ENCODE measurements at places on chromosomes 2 and 18.

DNA sequence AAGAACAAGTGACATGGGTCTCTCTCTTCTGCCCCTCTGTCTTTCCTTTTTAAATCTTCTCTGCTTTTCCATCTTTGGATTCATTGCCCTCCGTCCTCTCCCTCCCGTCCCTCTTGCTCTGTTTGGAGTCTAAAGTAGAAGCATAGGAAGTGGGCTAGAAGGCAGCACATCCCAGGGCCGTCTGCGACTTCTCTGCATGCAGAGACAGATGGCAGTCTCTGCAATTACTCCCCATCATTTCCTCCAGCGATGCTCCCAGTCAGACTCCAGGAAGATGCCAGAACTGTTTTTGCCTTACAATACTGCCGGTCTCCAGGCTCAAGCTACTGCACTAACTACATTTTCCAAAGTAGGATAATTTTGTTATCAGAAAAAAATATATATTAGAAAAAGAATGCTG, 35.2 kb upstream of the LPIN2 start:
- DNase-seq: no peak

GRCh38 chr2:42284019-42284418, 77.0 kb downstream of the COX7A2L start:
- DNase-seq: no peak

- DNase-seq: no peak
These were observed 18.9 kb upstream of the PDIA6 start for GRCh38 chr2:10831400-10831985.

DNA sequence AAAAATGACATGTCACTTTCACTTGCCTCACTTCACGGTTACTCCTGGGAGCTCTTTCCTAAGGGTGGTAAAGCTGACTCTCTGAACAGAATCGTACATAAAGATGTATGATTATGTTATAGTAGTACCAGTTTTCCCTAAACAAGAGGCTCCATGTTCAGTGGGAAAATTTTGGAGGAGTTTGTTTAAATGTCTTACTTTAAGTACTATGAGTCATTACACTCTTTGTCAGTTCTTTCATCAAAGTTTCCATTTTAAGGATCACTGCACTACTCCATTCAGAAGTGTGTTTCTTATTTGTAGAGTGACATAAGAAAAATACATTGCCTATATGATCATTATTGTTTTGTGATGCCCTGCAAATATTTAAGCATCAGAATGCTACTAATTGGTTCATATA, 121.1 kb upstream of the FIGN start:
- DNase-seq: no peak

DNA sequence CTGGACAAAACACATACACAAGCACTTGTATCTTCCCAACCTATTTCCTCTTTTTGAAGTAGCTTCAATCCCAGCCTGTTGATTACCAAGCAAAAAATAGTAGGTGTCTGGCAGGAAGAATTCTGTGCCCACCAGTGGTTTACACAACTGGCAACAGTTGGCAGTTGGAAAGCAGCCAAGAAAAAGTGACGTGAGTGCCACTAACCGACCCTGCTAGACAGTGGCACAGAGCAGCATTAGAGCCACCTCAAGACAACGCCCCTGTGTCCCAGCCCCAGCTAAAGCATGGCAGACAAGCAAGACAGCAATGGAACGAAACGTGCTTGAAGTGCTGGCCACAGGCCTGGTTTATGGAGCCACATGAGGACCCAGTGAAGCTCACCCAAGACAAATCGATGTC, 379.6 kb downstream of the FBXO15 start:
- no peak for DNase-seq

- DNase-seq: no peak
These were observed 470.8 kb downstream of the KCNJ3 start for GRCh38 chr2:155169317-155169716.

- DNase-seq: no peak
These were observed 43.8 kb upstream of the SCN9A start for GRCh38 chr2:166419616-166419934.

DNA sequence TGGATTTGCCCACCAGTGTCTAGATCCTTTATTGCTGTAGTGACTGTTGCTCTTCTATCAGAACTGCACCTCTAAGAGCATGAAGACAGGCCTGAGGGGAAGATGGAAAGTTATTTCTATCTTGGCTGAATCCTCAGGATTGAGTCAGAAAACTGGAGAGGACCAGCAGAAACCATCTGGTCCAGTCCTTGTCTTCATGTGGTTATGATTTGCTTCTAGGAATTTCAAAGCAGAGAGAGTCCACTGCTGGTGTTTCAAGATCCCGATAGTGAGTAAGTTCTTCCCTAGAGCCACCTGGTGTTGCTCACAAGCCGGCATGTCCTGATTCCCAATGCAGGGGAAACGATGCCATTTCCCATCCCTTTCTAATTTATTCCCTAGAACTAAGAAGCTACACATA, 84.2 kb downstream of the NCKAP5 start:
- no peak for DNase-seq

- no peak for DNase-seq
These were observed 196.5 kb downstream of the HDAC4 start for GRCh38 chr2:239204136-239204875.

GRCh38 chr2:56127010-56127409, 56.8 kb upstream of the CCDC85A start:
- no peak for DNase-seq

- DNase-seq: no peak
These were observed 214.6 kb downstream of the TTC32 start for GRCh38 chr2:19687017-19687659.

DNA sequence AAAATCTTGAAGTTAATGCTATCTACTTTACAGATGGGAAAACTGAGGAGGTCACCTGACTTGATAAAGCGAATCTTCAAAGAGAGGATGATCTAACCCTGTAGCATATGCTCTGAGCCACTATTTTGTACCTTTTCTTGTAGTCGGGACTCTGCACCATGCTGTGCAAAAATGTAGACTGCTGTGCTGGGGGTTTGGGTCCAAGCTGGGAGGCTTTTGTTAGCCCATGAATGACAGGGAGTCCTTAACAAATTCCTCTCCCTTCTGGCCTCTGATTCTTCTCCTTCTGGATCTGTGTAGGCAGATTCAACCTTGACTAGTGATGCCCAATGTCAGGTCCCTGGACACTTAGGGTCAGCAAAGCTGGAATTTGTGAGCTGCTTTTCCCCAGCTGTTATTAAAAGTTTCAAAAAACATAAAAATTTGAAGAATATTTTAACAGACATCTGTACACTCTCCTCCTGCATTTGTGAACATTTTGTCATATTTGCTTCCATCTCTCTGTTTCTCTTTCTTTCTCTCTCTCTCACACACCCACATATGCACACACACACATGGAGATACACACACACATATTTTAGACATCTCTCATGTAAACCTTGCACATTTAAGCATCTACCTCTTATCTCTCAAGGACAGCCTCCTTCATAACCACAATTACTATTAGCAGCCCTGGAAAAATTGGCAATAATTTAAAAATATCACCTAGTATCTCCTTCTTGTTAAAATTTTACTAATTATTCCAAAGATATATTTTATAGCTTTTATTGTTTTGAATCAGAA, 335.0 kb upstream of the TRIB2 start:
- no peak for DNase-seq

DNA sequence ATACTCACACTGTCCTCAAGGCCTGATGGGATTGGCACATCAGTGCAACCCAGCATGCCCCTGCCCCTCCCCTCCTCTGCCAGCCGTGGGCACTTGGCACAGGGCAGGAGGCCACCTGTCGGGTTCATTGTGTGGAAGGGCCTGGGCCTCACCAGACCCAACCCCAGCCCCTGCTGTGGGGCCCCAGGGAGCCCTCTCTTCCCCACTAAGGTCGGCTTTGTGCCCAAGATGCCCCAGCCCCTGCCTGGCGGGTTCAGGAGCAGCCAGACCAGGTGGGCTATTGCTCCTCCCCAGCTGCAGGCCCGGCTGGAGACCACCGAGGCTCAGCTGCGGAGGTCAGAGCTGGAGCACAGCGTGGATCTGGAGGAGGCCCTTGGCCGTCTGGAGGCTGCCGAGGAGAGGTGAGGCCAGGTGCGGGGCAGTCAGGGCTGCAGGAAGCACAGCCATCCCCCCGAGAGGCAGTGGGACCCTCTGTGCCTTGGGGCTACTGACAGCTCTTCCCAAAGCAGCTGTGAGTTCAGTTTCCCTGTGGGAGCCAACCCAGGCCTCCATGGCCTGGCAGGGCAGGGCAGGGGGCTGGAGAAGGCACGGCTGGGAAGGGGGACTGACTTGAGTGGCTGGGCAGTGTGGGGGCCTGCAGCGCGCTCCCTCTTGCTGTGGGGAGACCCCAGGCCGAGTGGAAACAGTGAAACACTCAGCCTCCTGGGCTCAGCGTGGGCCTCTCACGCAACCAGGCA, 16.3 kb downstream of the CROCC2 start:
- no peak for DNase-seq

DNA sequence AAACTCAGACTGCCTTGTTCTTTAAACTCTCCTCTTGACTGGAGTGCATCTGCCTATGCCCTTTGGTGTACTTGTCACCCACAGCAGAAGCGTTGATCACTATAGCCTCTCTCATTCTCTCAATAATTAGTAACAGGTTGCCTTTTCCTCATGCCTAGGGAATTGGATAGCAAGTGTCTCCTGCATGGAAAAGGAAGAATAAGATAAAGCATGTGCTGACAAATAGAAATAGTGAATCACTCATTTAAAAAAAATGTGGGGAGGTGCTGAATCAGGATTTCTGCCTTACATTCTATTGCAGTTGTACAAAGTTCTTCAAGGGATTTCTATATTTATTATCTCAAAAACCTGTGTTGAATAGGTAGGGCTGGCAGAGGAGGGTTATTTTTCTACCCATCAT, 323.0 kb downstream of the TXNL1 start:
- no peak for DNase-seq

- DNase-seq: no peak
These were observed 388.1 kb upstream of the ACVR2A start for GRCh38 chr2:147456779-147457178.

GRCh38 chr18:28168725-28169124, 8.2 kb downstream of the CDH2 start:
- DNase-seq: no peak

DNA sequence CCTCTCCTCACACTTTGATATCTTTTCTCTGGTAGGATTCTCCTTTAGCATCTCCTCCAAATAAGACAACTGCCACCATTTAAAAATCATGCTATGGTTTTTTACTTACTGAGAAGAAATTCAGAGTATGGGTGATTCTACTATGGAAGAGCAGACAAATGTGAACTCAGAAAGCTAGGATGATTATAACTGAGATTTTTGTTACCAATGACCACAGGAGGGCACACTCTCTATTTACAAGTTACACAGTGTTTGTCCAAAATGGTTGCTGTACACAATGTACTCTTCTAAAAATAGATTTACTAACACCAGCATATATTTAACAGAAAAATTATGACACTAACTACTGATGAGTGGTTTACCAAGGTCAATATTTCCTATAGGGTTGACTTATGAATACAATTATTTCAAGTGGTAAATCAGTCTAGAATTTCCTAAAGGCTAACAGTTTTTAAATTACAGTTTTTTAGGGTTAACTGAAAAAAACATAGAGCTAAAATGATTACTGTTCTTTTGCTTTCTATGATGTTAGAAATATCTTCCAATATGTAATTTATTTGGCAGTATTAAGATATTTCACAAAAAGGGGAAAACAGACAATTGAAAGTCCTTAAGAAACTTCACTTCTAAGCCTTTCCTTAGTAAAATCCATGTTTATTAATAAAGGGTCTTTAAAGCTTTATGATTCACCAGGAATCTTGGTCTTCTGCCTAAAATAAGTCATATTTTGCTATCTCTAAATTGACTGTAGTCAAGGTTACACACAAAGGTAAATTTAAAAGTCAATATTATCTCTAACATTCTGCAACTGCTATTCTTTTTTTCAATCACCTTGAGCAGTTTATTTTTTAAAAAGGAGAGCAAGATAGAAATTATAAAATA, 57.2 kb downstream of the MAP4K3 start:
- DNase-seq: no peak

- no peak for DNase-seq
These were observed 211.4 kb downstream of the KLHL29 start for GRCh38 chr2:23596316-23596885.

DNA sequence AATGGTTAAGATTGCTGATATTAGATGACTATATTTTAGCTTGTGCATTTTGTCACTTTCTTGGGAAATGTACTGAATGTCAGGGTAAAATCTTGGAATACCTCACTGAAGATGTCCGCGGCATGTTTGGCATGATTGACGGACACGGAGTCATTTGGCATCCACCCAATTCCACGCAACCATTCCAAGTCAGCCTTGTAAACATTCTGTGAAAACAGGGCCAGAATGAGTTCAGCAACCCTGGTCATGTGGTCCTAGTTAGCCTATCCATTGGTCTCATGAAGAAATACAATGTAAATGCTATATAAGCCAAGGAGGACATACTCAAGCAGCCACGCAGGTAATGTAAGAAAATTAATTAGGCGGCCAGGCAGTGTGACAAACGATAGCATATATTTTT, 159.5 kb downstream of the RIF1 start:
- no peak for DNase-seq

- no peak for DNase-seq
These were observed 57.3 kb downstream of the CCDC195 start for GRCh38 chr2:224658780-224659405.

DNA sequence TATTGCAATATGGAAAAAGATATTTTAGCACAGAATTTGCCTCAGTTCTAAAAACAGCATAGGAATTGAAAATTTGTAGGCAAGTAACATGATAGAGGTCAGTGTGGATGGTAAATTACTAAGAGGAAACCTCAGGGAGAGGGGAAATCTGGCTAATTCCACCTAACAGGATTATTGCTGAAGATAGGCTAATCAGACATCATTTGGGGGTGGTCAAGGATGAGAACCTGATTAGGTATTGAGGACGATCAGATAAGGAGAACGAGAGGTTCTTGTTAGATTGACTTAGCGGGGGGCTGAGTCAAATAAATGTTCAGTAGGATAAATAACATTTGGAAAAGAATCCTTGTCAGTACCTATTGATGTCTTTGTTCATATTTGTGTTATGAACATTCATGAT, 543.2 kb upstream of the LRRTM4 start:
- DNase-seq: no peak

DNA sequence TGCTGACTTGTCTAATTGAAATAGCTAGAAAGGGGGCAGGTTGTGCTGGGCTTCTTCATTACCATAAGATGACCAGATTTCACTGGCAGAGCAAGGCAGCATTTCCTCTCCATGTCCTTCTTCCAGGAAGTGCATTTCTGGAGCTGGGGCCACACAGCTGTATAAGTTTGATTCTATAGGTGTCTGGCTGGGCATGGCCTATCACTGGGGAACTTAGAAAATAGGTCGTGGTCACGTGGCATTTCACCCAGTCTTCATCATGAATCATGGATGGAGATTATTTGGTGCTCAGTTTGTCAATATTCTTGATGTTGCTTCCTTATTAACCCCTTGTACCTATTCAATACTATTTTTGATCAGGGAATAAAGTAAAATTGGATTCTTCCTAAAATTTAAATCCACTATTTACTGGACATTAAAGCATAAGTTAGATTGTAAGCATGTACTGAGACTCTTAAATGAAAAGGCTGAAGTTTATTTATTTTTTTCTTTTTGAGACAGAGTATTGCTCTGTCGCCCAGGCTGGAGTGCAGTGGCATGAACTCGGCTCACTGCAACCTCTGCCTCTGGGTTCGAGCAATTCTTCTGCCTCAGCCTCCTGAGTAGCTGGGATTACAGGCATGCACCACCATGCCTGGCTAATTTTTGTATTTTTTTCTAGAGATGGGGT, 49.5 kb upstream of the TMEM87B start:
- DNase-seq: no peak

Measured in activated CD4-positive, alpha-beta T cell treated with anti-CD3 and anti-CD28 coated beads, Interleukin-2, amount 50 U/mL, for 1 hour (primary cell).